DMS 273 treated with DMSO at 0.1 percent for 48 hours (cell line): ENCODE measurements at places on chromosomes 13 and 19.
A peak's percentile ranks its signal among the peaks of the same experiment; 100 is the strongest.

- DNase-seq: no peak
Measured at GRCh38 chr19:36528921-36529518, 949 bp upstream of the ZNF260 start.

DNA sequence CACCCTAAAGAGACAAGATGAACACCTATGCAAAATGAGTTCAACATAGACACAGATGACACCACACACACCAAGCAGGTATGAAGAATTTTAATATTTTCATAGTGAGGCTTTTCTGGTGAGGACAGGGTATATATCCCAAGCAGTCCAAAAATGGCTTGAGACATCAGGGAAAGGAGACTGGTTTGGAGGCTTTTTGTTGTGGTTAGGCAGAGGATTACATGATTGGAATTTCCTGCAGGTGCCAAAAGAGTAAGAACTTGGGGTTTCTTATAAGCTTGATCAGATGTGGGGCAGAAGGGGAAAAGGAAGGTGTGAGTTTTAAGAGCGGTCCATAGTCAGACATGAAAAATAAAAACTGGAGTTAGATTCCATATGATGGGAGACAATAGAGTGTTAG is 420.8 kb upstream of the SLITRK1 start:
- no peak for DNase-seq

DNA sequence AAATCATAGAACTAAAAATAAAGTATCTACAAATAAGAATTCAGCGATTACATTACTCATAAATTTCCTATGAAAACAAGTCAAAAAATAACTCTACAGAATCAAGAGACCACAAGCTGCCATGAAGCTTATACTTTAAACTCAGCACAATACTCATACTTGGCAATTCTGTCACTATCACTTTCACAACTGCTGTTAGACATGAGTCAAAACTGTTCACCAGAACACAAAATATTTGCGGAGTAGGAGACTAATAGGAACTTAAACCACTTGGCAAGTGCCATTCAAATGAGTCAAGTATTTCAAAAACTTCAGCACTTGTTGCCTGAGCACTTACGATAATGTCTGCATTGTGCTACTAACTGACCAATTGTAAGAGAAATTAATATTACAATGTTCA is 387.8 kb upstream of the GPC6 start:
- DNase-seq: no peak

DNA sequence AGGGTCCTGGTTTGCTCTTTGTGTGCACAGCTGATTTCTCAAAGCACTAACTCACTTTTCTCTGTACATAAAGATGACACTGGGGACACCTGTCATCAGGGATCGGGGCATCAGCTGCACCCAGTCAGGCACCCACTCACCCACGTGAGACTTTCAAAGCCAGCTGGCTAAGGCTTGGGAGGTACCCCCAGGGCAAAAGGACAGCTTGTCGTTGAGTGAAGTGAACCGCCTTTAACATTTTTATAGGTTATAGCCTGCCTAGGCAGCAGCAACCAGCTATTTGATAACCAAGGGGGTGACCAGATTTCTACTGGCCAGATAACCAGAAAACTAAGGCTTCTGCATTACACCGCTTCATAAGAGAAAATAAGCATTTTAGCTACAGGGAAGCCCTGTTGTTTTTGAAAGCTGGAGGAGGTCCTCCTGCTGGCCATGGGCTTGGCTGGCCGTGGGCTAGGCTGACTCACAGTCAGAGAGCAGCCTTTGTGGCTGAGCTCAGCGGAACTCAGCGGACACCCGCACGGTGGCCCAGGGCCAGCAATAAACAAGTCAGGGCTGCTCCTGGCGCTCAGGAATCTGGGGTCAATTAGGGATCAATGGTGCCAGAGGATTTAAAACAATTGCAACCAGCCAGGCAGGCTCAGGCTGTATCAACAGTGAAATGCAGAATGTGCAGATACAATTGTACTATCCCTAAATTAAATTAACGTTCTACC is 57.1 kb downstream of the ALOX5AP start:
- no peak for DNase-seq

DNA sequence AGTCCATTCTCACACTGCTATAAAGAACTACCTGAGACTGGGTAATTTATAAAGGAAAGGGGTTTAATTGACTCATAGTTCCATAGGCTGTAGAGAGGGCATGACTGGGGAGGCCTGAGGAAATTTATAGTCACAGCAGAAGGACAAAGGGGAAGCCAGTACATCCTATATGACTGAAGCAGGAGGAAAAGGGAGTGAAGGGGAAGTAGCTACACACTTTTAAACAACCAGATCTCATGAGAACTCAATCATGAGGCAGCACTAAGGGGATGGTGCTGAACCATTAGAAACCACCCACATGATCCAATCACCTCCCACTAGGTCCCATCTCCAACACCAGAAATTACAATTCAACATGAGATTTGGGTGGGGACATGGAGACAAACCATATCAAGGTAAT is 209.1 kb downstream of the DIAPH3 start:
- no peak for DNase-seq

GRCh38 chr13:79675931-79676660 is 195.1 kb downstream of the NDFIP2 start:
- no peak for DNase-seq

DNA sequence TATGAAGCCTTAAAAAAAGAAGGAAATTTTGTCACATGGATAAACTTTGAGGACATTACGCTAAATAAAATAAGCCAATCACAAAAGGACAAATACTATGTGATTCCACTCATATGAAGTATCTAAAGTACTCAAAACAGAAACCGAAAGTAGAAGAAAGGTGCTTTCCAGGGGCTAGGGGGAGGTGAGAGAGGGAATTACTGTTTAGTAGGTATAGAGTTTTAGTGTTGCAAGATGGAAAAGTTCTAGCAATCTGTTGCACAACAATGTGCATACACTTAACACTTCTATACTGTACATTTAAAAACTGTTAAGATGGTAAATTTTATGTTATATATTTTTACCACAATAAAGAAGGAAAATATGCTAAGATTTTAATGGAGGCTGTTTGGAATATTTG is 83.0 kb downstream of the POLR1D start:
- no peak for DNase-seq

GRCh38 chr13:77599351-77599750 is 63.8 kb downstream of the SCEL start:
- peak; percentile 76 for DNase-seq

- DNase-seq: no peak
Measured at GRCh38 chr19:38870612-38871011, 7.5 kb downstream of the RINL start.

DNA sequence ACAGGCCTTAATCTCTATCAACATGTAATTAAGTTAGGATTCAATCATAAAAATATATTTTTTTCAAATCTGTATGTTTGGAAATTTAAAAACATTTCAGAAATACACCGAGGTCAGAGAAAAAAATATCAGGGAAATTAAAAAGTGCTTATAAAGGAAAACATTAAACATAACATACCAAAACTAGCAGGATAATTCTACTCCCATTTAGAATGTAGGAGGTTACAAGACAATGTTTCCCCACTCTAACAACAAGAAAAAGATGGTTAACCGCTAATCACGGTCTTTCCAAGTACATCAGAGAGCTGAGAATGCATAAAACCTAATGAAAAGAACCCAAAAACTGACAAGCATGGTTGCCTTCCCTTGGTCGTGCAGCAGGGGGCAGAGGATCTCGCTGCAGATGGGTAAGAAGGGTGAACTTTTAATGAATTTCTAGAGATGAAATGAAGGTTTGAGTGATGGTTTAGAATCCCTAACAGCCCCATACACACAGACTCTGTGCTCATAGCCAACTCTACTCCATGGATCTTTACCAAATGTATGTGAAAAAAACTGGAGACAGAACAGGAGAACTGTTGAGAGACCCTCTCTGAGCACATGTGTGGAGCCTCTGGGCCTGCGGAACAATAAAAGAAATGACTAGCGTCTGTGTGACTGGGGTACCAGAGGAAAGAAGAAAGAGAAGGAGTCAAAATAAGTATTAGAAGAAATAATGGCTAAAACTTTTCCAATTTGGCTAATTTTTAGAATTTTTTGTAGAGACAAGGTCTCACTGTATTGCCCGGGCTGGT is 51.3 kb upstream of the LSM14A start:
- DNase-seq: no peak
